ENCODE measurements at places on chromosomes 3 and 15. TPM values are rescaled to one million over a fixed set of nuclear protein-coding genes. Genes with fewer than 3 reads are reported as not detected.

GRCh38 chr3:158419820-158420653, 151.0 kb upstream of the MLF1 start:
- no peak for DNase-seq

- no peak for DNase-seq
Measured at GRCh38 chr3:131797776-131798175, 237.0 kb downstream of the CPNE4 start.

GRCh38 chr3:57063032-57063431, 2.6 kb downstream of the SPATA12 start:
- no peak for DNase-seq

Gene FGF12
- total RNA-seq, result 4.5 TPM

DNA sequence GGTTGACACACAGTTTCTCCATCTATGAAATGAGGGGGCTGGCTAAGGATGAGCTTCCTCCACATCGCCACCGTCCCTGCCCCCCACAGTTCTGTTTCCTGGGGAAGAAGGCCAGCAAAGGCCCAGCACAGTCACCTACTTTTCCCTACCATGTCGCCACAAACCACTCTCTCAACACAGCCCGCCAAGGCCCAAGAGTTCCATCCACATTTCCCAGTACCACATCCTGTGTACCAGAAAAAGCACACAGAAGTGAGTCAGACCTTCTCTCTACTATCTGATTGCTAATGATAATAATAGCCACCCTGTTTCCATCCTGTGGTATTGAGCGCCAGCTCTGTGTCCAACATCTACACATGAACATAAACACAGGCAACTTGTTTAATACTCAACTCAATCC, 30.3 kb upstream of the C15orf39 start:
- DNase-seq, result peak; percentile 11

Gene USP8
- total RNA-seq, result 62.1 TPM

GRCh38 chr15:93189561-93189960, 100.5 kb upstream of the RGMA start:
- no peak for DNase-seq

DNA sequence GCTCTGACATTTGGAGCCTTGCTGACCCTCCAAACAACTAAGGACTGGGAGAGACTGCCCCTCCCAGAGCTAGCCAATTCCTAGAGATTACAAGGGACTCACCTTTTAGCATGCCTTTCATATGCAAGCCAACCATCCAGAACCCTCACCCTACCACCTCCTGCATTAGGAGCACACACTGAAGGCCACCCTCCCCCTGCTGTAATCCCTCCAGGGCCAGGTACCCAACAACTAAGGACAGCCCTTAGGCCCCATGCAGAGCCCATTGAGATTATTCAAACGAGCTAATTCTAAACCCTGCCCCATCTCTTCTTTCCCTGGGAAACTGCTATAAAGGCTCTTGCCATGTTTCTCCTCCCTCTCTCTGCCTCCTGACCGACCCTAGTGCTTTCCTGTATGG, 352.6 kb downstream of the ERC2 start:
- no peak for DNase-seq

Gene ITIH1
- total RNA-seq, result not detected

DNA sequence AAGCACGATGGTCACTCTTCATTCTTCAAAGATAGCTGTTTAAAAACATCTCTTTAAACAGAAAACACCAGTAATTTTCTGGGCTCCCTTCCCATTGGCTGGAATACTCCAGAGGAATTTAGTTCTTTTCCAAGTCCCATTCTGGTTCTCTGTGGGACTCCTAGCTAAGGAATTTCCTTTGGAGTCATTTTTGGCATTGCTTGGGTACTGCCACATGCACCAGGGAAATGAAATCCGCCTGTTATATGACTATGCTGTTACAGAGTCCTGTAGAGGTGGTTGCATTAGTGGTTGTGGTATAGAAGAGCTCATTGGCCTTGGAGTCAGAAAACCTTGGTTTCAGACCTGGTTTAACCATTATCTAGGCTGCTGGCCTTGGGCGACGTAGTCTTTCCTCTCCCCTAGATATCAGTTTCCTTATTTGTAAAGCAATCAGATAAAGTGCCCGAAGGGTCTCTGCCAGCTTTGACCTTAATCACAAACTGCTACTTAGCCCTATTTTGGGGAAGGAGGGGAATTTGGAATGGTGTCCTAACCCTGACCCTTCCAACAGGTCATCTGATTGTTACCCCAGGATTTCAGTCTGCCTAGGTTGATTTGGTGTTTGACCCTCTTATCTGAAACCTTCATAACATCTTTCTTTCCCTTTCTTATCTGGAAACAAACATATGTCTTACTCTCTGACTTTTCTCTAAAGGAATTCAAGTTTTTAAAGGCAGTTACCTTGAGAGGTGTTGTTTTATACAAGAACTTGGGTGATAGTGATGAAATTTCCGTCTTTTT, 13.4 kb downstream of the RTP1 start:
- no peak for DNase-seq

DNA sequence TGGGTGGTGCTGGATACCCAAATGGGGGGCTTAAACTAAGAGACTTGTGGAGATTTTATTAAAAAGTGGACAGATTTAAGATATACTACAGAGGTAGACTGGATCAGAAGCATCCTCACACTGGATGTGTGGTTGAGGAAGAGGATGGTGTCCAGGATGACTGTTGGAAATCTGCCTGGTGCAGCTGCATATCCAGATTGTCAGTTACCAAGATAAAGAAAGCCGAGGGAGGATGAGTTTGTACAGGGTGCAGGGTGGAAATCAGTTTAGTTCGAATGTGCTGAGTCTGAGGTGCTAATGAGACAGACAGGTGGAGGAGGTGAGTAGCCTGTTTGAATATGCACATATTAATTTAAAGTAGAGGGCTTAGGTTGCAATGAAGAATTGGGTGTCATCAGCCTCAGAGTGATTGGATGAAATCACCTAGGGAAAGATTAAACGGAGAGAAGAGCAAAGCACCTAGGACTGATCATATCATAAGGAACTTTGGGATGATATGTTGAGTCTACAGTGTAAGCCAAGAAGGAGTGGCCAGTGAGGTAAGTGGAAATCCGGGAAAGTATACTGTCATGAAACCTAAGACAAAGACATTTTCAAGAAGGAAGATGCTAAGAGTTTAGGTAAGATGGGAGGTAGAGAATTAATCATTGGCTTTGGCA, 74.1 kb upstream of the GOLGA8B start:
- no peak for DNase-seq

DNA sequence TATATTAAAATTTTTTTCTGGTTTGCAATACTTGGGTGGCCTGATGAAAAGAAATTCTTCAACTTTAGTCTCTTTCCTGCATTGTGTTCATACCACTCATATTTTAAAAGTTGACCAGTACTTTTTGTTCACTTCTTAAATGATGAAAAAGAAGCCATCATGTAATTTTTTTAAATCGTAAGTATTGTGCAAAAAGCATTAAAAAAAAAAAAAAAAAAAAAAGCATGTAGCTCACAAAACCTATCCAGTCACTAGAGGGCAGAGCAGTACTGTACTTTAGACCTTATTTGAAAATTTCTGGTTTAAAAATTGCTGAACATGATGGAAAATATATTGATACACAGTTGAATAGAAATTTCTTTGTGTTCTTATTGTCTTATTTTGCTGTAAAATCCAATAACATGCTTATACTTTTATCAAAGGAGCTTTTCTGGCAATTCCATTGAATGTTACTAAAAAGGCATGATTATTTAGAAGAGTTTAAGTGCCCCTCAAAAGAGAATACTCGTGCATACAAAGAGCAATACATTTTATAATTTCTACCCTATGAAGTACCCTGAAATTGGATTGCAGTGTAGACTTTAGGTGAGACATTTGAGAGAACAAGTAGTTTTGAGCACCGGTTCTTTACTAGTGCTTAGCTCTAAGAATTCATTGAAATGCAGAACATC, 137.7 kb downstream of the BBX start:
- DNase-seq, result no peak

- no peak for DNase-seq
Measured at GRCh38 chr3:51974277-51974962, 444 bp upstream of the ABHD14A start.

DNA sequence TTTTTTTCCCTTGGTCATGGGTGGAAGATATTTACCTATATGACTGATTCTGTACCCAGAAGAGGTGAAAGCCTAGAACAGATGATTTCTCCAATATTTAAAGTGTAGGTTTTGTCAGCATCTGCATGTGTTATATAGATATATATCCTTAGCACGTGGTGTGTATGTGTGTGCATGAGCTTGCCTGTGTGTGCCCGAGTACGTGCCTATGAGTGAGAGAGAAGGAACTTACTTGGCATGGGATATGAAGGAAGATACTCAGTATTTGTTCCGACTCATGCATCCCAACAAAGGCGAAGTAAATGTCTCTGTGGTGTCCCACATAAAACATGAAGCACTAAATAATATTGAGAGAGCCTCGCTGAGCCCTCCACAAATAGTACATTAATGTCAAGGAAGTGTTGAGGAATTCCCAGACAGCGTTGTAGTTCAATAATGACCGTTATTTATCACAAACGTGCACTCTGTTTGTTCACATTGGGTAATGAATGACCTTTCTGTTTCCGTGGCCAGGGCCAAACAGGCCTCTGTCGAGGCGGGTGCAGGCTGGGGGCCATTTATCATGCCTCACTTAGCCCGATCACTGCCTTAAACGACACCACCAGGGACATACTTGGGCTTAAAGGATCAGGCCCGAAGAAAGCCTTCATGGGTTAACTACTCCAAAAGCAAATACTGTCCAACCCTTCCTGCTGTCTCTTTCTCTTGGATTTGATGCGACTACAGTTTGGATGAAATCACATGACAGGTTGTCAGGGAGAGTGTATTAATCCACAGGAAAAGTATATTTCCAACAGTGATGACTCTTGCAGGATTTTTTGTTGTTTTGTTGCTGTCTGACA, 267.7 kb downstream of the PTPRG start:
- DNase-seq, result no peak

GRCh38 chr3:188573291-188573940, 419.5 kb downstream of the LPP start:
- DNase-seq, result no peak

- no peak for DNase-seq
Measured at GRCh38 chr15:65949011-65949410, 79.7 kb downstream of the RAB11A start.

All from mesenteric fat pad (tissue), 1 donor.